ENCODE measurements at places on chromosomes 16 and 17. TPM values are rescaled to one million over a fixed set of nuclear protein-coding genes. Genes with fewer than 3 reads are reported as not detected.

DNA sequence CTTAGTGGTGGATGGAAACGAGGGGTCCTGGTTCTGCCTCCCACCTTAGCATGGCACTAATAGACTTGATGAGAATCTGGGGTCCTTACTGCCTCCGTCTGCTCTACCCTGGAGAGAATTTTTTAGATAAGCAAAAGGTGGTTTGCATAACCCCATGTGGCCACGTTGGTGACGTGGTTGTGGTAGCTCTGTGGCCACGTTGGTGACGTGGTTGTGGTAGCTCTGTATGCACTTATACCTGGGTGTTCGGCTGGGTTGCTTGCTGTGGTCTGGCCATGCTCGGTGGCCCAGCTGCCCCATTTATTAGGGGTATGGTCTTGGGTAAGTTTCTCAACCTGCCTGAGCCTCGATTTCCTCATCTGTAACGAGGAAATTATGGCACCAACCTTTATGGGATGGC is 13.0 kb downstream of the SPIRE2 start:
- H3K27ac ChIP-seq = no peak overlapping the region
- H3K4me1 ChIP-seq = peaks cover 14% of the 10 kb centered on the region
- DNase-seq = no peak
- no peaks in the 10 kb centered on the region for H3K27me3 ChIP-seq

DNA sequence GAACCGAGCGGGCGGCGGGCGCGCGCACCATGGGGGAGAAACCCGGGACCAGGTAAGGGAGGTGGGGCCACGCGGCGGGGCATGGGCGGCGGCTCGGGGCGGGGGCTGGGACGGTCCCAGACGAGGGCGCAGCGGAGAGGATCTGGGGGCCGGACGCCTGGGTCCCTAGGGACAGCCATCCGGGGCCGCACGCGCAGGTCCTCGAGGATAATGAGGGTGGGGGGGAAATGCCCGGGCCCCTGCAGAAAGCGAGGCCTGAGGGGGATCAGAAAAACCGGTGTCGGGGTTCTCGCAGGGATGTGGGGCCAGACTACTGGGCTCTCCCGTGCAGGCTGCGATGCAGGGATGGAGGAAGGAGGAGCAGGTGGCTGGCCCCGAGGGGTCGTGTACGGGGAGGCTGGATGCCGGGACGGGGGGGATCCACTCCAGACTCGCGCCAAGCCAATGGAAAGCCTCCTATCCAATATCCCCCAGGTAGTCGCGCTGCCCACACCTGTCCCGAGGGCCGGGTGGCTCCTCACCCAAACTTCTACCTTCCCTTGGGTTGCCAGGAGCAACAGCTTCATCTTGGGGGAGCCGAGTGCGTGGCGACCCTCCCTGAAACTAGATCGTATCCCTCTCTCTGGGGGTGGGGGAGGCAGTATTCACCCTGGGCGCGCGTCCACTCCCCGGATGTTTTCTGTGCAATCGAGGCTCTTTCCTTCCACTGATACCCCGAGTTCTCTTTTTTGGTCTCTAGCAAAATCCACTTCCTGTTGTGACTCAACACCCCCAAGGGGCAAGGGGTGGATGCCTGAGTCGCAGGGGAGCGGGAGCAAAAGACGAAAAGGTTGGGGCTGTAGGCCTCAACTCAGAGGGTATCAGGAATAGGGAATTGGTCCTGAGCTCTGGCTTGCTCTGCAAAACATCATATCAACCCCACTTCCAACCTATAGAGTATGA is 532 bp downstream of the ARRB2 start:
- no peaks in the 10 kb centered on the region for H3K36me3 ChIP-seq
- H3K27me3 ChIP-seq = no peaks in the 10 kb centered on the region
- peak overlapping the region; percentile 55 for H3K4me3 ChIP-seq
- peaks cover 7% of the 10 kb centered on the region for H3K4me1 ChIP-seq

GRCh38 chr17:60901806-60902205 is 224.2 kb downstream of the BCAS3 start:
- no peaks in the 10 kb centered on the region for H3K27me3 ChIP-seq
- H3K4me1 ChIP-seq = peaks cover 7% of the 10 kb centered on the region
- peak overlapping the region; percentile 77 for H3K27ac ChIP-seq
- DNase-seq = peak; percentile 85

The CDH15 gene
- total RNA-seq = 0.17 TPM

DNA sequence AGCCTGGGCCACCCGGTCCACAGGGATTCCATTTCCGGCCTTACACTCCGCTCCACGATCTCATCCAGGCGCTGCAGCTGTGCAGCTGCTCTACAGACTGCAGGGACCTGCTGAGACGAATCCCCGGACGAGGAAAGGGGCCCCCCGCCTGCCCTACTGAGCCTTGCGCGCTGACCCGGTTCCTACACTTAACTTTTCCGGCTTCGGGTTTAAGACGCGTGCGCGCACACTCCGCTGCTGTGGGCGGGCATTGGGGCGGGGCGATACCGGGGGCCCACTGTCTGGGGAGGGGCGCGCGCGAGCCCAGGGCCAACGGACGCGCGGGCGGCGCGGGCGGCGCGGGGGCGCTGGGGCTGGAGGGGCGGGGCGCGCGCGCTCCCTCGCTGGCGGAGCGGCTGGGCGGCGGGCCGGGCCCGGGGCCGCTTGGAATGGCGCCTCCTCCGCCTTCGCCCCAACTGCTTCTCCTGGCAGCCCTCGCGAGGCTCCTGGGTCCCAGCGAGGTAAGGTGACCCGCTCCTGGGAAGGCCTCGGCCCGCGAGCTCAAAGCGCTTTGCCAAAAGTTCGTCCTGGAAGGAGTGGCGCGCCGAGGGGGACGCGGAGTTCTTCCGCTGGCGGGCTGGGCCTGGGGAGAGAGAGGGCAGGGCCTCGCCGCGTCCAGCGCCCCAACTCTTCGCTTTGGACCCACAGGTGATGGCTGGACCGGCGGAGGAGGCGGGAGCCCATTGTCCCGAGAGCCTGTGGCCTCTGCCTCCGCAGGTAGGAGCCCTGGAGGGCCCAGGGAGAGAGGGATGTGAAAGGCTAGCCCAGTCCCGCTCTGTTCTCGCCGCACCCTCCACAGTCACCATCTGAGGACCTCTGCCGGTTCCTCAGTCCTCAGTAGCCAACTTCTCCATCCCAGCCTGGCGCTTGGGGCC is at the start of gene TP53I13:
Gene TP53I13 (plus strand): TSS at position 371 of the 914 bp plus-strand sequence. CDS start 58 bp downstream, at position 429.
- peak within 1 kb of the TSS; percentile 3 for H3K27ac ChIP-seq
- peaks cover 5% of the 10 kb centered on the region for H3K27me3 ChIP-seq
- H3K4me3 ChIP-seq = peak within 1 kb of the TSS; percentile 83
- no peaks in the 10 kb centered on the region for H3K36me3 ChIP-seq
- DNase-seq = peak; percentile 70

The KRTAP4-3 gene
- total RNA-seq = not detected

The KIF1C gene
- total RNA-seq = 94.8 TPM

The ABI3 gene
- 0.31 TPM for total RNA-seq

DNA sequence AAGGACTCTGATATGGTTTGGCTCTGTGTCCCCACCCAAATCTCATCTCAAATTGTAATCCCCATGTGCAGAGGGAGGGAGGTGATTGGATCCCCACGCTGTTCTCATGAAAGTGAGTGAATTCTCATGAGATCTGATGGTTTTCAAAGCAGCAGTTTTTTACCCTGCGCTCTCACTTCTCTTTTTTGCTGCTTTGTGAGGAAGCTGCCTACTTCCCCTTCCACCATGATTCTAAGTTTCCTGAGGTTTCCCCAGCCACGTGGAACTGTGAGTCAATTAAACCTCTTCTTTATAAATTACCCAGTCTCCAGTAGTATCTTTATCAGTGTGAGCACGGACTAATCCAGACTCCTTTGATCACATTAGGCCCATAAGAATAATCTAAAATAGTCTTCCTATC is 719.7 kb upstream of the CDH8 start:
- DNase-seq = no peak
- H3K36me3 ChIP-seq = no peaks in the 10 kb centered on the region

GRCh38 chr16:51524555-51525373 is 373.7 kb upstream of the SALL1 start:
- no peak overlapping the region for H3K27ac ChIP-seq
- peaks cover 6% of the 10 kb centered on the region for H3K4me1 ChIP-seq
- H3K36me3 ChIP-seq = no peaks in the 10 kb centered on the region
- no peaks in the 10 kb centered on the region for H3K27me3 ChIP-seq
- H3K4me3 ChIP-seq = no peak overlapping the region
- peak; percentile 77 for DNase-seq

GRCh38 chr16:50296807-50297206 is 30.5 kb downstream of the ADCY7 start:
- H3K36me3 ChIP-seq = no peaks in the 10 kb centered on the region
- H3K4me3 ChIP-seq = no peak overlapping the region
- DNase-seq = no peak
- no peaks in the 10 kb centered on the region for H3K27me3 ChIP-seq

GRCh38 chr16:59047114-59047513 is 313.0 kb upstream of the GOT2 start:
- H3K27me3 ChIP-seq = no peaks in the 10 kb centered on the region
- no peaks in the 10 kb centered on the region for H3K36me3 ChIP-seq
- no peak overlapping the region for H3K27ac ChIP-seq
- no peak for DNase-seq
- H3K4me1 ChIP-seq = peaks cover 4% of the 10 kb centered on the region
- H3K4me3 ChIP-seq = no peak overlapping the region

The CRYBA1 gene
- total RNA-seq = not detected

DNA sequence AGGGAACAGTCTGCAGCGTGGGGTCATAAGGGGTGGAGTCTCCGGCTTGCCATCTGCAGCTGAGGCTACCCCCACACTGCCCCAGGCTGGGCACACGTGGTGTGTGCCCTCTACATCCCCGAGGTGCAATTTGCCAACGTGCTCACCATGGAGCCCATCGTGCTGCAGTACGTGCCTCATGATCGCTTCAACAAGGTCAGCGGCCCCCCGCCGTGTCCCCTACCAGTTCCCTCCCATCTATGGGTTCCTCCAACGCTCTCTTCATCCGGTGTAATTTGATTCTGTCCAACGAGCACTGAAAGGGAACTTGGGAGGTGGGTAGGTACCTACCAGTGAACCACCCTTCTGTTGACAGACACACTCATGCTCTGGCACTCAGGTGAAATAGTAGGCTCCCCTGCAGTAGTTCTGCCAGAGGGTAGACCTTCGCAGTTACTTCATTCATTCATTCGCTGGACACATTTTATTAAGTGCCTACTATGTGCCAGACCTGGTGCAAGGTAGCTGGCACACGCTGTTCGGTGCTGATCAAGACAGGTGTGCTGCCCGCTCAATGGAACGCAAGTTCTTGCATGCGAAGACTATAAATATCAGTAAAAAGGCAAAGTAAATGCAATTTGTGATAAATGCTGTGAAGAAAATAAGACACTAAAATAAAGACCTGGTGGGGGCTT is 2.7 kb downstream of the MLLT6 start:
- no peak overlapping the region for H3K4me3 ChIP-seq
- H3K27me3 ChIP-seq = peaks cover 5% of the 10 kb centered on the region
- DNase-seq = no peak
- H3K27ac ChIP-seq = no peak overlapping the region
- H3K4me1 ChIP-seq = peaks cover 26% of the 10 kb centered on the region

DNA sequence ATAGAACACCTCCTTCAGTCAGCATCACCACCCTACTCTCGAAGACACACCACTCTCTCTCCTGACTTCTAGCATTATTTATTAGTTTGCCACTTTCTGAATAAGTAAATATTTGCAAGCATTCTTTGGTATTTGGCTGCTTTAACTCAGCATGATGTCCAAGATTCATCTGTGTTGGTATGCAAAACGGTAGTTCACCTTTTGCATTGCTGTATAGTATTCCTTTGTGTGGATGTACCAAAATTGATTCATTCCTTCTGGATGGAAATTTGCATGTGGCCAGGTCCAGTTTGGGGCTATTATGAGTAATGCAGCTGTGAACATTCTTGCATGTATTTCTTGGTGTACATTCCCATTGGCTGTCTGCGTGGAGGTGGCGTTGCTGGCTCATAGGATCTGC is 32.9 kb downstream of the KNOP1 start:
- no peaks in the 10 kb centered on the region for H3K27me3 ChIP-seq
- H3K36me3 ChIP-seq = peaks cover 11% of the 10 kb centered on the region
- H3K4me3 ChIP-seq = no peak overlapping the region
- H3K4me1 ChIP-seq = no peaks in the 10 kb centered on the region

DNA sequence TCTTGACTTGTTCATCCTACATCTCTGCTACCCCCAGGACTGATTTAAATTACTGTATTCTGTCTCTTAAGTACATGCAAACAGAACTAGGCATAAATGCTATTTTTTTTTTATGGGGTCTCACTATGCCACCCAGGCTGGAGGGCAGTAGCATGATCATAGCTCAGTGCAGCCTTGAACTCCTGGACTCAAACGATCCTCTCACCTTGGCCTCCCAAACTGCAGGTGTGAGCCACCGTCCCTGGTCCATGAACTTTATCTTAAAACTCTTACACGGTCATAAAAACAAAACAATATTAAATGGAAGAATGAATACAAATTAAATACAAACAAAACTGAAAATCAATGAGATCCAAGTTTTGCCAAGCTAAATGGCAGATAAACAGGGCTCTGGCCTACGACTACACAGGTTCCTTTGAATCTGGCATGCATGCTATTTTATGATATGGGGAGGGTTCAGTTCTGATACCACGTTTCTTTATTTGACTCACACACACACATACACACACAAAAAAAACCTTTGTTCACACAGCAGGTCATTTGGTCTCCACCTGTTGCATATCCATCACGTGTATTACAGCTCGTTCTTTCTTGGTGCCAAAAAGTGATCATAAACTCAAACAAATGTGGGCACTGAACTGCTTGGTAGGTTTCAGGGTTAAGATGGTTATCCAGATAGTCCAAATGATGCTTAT is 1.1 kb upstream of the PKD1L3 start:
- DNase-seq = no peak
- H3K4me3 ChIP-seq = no peak overlapping the region
- H3K27me3 ChIP-seq = no peaks in the 10 kb centered on the region
- H3K36me3 ChIP-seq = no peaks in the 10 kb centered on the region
- no peaks in the 10 kb centered on the region for H3K4me1 ChIP-seq
- H3K27ac ChIP-seq = no peak overlapping the region

DNA sequence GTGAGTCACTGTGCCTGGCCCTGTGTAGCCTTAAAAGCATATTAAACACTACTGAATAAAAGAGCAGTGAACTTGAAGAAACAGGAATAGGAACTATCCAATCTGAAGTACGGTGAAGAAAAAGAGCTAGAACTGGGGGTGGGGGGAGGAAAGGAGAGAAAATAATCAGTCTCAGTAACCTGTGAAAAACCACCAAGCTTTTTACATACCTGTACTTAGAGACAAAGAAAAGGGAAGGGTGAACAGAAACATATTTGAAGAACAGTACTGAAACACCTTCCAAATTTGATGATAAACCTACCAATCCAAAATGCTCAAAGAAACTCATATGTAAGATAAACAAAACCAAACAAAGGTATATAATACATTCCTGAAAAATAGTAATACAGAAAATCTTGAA is 77.5 kb downstream of the USP32 start:
- no peaks in the 10 kb centered on the region for H3K27me3 ChIP-seq
- H3K27ac ChIP-seq = no peak overlapping the region
- H3K4me3 ChIP-seq = no peak overlapping the region
- no peaks in the 10 kb centered on the region for H3K36me3 ChIP-seq
- H3K4me1 ChIP-seq = no peaks in the 10 kb centered on the region

The PIPOX gene
- 1.8 TPM for total RNA-seq

GRCh38 chr16:66399930-66400329 is 27.2 kb upstream of the BEAN1 start:
- no peaks in the 10 kb centered on the region for H3K4me1 ChIP-seq
- no peaks in the 10 kb centered on the region for H3K36me3 ChIP-seq
- H3K4me3 ChIP-seq = no peak overlapping the region
- DNase-seq = no peak

Measured in astrocyte (in vitro differentiated cells and primary cell).